LHCN-M2 (cell line): ENCODE measurements at places on chromosomes 12 and 14. TPM values are rescaled to one million over a fixed set of nuclear protein-coding genes. Genes with fewer than 3 reads are reported as not detected.

Gene BEGAIN
- total RNA-seq: not detected in 2 replicates

Gene NRXN3
- total RNA-seq: 0.23 TPM in 1 of 2 replicates, not detected in the other

Gene ALX1
- not detected in 2 replicates for total RNA-seq

Gene UNC119B
- total RNA-seq: 16.2 and 18.7 TPM in 2 replicates

Gene RDH12
- total RNA-seq: not detected in 2 replicates

Gene STAB2
- not detected in 2 replicates for total RNA-seq

Gene RNASE1
- total RNA-seq: not detected in 2 replicates

Gene CCDC88C
- 0.06 TPM in 1 of 2 replicates, not detected in the other for total RNA-seq

Gene AICDA
- total RNA-seq: not detected in 2 replicates

Gene ISM2
- 0.23 and 0.90 TPM in 2 replicates for total RNA-seq

Gene POTEM
- total RNA-seq: not detected in 2 replicates

Gene KCNH3
- total RNA-seq: 0.11 TPM in 1 of 2 replicates, not detected in the other

Gene TSPAN11
- 0.17 and 0.32 TPM in 2 replicates for total RNA-seq

Gene NRL
- 1.6 and 3.0 TPM in 2 replicates for total RNA-seq

Gene APOLD1
- total RNA-seq: 8.0 and 9.3 TPM in 2 replicates

Gene TAC3
- 1.5 TPM in 2 replicates for total RNA-seq

Gene KLHL33
- not detected in 2 replicates for total RNA-seq

Gene LARP4
- total RNA-seq: 22.3 and 27.9 TPM in 2 replicates

Gene PIWIL1
- total RNA-seq: not detected in 2 replicates

Gene ZFHX2
- 0.29 and 0.32 TPM in 2 replicates for total RNA-seq

Gene OVCH1
- 0.11 and 0.38 TPM in 2 replicates for total RNA-seq

Gene KRT73
- not detected in 2 replicates for total RNA-seq
